ENCODE measurements at places on chromosomes 12 and 14.

GRCh38 chr12:105721891-105722290, 391.4 kb downstream of the C12orf75 start:
- no peak for DNase-seq

DNA sequence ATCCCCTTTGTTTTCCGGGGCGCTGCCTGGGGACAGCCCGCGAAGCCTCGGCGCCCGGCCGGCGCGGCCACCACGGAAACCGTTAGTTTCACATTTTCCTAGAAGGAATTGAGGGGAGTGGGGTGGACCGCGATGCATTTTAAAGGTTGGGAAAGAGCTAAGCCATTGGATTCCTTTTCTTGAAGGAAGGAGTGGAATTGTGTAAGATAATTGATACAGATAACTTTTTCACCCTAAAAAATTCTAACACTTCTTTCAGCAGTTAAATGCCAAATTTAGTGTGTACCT, 137.1 kb downstream of the MON2 start:
- DNase-seq = no peak

DNA sequence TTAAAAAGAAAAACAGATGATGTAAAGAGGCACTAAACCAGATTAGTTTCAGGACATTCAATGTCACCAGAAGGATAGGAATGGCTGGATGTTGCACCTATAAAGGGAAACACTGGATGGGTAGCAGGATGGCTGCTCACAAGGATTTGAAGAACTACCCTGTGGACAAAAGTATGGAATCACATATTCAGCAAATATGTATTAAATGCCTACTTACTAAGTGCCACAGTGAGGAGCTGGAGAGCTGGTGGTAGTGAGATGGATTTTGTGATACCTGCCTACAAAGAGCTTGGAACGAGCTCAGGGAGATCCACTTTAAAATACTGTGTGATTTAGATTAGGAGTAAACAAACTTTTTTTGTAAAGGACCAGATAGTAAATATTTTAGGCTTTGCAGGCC, 316.2 kb downstream of the PAWR start:
- DNase-seq = no peak

DNA sequence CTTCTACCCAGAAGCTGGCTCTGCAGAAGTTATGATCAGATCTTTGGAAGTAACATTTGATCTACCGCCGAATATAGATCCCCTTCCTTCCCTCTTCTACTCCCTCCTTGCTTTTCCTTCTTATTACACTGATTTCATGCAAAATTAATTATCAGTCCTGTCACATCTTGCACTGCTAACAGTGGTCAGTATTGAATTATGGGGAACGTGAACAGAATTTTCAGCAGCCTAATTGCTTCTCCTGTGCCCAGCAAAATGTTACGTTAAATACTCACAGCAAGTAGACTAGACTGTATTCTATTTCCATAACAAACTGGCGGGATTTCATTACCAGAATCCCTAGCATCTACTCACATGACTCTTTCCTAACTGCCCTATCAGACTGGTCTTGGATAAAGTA, 596.9 kb downstream of the DIO2 start:
- DNase-seq = no peak

DNA sequence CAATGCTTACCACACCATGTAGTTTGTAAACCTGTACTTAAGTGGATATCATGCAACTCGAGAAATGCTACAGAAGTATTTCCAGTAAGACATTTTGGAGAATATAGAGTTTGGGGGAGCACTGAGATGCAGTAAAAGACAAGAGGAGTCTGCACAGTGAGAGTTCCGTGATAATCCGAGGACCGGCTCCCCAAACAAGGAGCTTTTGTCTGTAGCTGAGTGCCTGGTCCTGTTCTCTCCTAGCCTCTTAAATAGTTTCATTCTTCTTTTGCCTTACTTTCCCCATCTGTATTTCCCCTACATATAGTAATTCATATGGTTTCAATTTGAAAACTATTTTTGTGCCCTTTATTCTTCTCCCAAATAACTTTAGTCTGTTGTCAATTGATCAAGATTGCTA, 364.1 kb downstream of the EGLN3 start:
- no peak for DNase-seq

- DNase-seq = no peak
Measured at GRCh38 chr12:4147031-4147481, 126.5 kb upstream of the CCND2 start.

GRCh38 chr14:98345161-98345560, 926.8 kb downstream of the BCL11B start:
- DNase-seq = no peak

- no peak for DNase-seq
Measured at GRCh38 chr14:45649051-45649450, 396.0 kb upstream of the MIS18BP1 start.

GRCh38 chr12:5487076-5487475, 55.2 kb downstream of the NTF3 start:
- DNase-seq = no peak

- no peak for DNase-seq
Measured at GRCh38 chr12:100661300-100661951, 87.9 kb downstream of the GAS2L3 start.

GRCh38 chr12:123948796-123949769, 23.5 kb downstream of the CCDC92 start:
- no peak for DNase-seq

GRCh38 chr12:4003576-4003975, 130.4 kb upstream of the PARP11 start:
- DNase-seq = no peak
